ENCODE measurements at places on chromosomes 7 and 10. TPM values are rescaled to one million over a fixed set of nuclear protein-coding genes. Genes with fewer than 3 reads are reported as not detected.

GRCh38 chr7:117193564-117193963 lies 129.3 kb downstream of the WNT2 start:
- no peak for DNase-seq

DNA sequence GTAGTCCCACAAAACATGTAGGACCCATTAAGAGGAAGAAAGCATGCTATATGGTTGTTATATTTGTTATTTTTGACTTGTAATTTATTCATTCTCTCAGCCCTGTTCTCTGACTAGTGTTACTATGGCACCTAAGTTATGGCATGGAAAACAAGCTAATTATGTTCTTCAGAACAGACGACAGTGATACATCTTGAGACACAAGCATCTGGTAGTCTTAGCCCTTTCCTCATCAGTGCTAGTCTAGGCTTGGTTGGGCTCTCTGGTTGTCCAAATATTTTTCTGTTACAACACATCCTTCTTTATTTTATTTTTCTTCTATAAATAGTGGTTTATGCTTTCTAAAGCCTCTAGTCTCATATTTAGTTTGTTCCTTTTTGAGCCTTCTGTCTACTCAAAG lies 308.3 kb upstream of the KAT6B start:
- no peak for DNase-seq

- DNase-seq = no peak
Measured at GRCh38 chr7:18577096-18577771, 81.7 kb downstream of the HDAC9 start.

DNA sequence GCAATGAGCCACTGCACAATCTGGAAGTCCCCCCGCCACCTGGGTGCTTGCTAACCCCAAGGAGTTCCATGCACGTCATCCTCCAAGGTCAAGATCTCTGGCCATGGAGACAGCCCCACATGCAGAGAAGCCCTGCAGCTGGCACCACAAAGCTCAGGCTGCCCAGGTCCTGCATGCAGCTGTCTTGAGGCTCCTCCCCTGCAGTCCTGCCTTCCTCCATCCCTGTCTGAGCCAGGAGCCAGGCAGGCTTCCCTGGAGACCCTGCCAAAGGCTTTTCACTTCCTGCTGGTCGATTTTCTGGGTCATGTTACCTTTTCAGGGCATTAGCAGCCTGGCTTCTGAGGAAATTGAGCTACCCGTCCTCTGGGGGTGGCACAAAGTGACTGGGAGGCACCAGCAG lies 12.5 kb upstream of the TMEM72 start:
- DNase-seq = no peak

DNA sequence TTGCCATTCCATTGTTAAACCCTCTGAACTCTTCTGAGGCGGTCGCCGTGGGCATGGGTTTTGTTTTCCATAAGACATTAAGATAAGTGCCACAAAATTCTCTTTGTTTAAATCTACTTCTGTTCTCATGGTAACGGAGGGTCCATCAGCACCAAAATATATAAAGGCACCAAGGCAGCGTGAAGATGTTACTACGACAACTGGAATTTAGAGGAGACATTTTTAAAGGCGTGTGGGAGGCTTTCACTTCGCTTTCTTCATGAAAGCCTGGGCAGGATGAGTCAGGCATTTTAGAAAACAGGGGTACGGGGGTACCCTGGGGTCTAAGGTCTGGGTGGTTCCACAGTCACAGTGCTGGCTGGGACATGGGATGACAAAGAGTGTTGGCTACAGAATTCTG lies 34.0 kb downstream of the SMKR1 start:
- no peak for DNase-seq

- DNase-seq = no peak
Measured at GRCh38 chr10:129028451-129028850, 438.6 kb upstream of the MGMT start.

DNA sequence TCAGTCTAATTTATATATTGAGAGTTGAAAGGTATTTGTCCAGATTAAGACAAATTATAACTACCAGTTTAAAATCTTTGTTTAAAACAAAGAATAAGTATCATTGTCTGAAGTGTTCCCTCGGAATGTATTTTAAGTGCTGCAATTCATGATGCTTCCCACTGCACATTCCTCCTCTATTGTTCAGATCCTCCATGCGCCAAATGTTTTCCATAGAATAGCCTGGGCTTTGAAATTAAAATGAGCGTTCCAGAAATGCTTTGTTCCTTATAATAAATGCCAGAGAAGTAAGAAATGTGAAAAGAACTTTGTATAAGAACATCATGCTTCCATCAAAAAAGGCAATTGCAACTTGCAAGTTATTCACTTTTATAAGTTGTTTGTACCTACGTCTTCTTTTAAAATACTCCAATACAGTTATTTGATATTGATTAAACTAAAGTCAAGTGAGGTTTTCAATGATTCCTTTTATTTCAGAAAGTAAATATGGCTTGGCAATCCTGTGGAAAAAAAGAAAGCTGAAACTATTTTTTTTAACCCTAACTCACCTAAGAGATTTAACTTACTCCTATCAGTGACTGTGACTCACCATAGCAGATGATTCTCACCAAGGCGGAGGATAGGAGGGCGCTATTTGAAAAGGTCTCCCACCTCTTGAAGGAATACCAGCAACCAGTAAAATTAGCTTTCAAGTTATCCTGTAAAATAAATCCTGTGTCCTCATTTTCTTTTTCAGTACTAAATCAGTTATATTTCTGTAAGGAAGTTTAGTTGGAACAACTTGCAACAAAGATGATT lies 85.8 kb downstream of the CTNNA3 start:
- no peak for DNase-seq

DNA sequence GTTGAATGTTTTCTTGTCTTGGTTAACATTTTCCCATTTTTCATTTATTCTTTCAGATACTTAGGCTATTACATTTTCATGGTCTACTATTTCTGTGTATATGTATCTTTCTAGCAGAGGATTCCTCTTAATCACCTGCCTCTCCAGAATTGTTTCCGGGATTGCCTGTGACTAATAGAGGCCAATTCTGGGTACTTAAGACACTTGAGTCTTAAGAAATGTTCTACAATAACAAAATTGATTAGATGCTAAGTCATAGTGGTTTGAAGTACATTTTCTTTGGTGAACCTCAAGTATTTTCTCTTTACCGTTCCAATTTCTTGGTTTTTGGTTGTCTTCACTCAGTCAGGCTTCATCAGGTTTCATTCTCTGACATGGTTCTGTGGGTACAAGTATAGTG lies 26.4 kb downstream of the BBS9 start:
- no peak for DNase-seq

DNA sequence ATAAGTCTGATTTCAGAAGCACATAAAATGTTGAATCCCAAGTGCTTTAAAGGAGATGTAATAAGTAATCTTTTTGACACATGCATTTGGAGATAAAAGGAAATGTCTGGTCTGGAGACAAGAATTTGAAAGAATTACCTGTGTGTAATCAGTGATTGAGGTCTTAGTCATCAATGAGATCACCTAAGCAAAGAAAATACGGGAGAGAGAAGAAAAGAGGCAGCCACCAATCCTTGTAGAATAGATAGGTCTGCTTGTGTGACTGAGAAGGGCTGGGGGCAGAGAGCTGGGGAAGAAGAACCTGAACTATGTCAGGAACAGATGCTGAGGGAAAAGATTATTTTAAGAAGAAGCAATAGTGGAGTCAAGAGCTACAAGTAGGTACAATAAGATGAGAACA lies 49.3 kb upstream of the ITPRID1 start:
- DNase-seq = no peak

- peak; percentile 43 for DNase-seq
Measured at GRCh38 chr7:146510088-146510680, 393.6 kb downstream of the CNTNAP2 start.

GRCh38 chr7:133434246-133434865 lies 181.5 kb downstream of the EXOC4 start:
- DNase-seq = peak; percentile 67

DNA sequence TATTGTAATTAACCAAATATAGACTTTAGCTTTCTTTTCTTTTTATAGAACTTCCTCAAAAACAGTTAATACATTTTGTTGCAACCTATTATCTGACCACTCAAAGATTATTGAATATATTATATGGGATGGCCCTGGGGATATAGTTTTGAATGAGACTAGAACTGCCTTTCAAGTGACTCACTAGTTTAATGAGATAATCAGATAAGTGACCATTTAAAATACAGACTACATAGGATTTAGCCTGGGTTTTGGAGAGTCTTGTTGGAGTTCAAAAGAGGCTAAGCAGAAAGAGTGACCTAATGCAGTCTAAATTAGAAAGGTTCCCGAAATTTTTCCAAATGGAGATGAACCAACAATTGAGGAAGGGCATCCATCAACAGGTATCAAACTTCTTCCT lies 305.2 kb upstream of the ETV1 start:
- no peak for DNase-seq

GRCh38 chr7:80186721-80187120 lies 52.1 kb downstream of the GNAI1 start:
- DNase-seq = no peak

DNA sequence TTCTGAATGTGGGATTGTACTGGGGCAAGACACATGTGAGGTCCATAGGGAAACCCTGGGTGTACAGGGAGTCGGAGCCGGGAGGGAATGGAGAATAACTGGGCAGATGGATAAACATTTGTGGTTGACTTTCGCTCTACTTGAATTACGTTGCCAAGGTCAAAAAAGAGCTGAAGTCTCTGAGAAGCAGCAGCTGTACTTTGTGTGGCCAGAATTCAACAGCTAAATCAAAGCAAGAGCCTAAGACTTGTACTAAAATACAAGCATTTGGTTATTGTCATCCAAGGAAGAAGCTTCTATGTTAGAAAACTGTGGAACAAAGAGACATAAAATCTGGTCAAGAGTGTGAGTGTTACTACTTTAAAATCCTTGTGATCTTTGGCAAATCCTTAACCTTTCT lies 457.2 kb downstream of the ARL4A start:
- no peak for DNase-seq

- DNase-seq = no peak
Measured at GRCh38 chr7:6621195-6622133, 6.1 kb downstream of the ZNF853 start.

- no peak for DNase-seq
Measured at GRCh38 chr7:150357270-150357669, 11.4 kb upstream of the REPIN1 start.

- no peak for DNase-seq
Measured at GRCh38 chr10:34555653-34556052, 259.4 kb downstream of the PARD3 start.

- peak; percentile 86 for DNase-seq
Measured at GRCh38 chr10:21496343-21497176, 28.9 kb downstream of the SKIDA1 start.

GRCh38 chr10:46290101-46290886 lies 3.5 kb downstream of the ANTXRL start:
- no peak for DNase-seq

Gene PNLIPRP2
- not detected for total RNA-seq

Gene TFR2
- total RNA-seq = 4.2 TPM

Gene PCLO
- not detected for total RNA-seq

Gene LYZL2
- not detected for total RNA-seq

Gene IL6
- total RNA-seq = not detected

Gene CPA4
- not detected for total RNA-seq

Gene CALHM1
- 0.61 TPM for total RNA-seq

Gene OR2AE1
- not detected for total RNA-seq

All from Karpas-422 (cell line).